Naive thymus-derived CD4-positive, alpha-beta T cell (primary cell): ENCODE measurements at places on chromosomes 12 and 14.

GRCh38 chr12:31263661-31264060 is 62.3 kb downstream of the SINHCAF start:
- no peak for DNase-seq
- no peaks in the 10 kb centered on the region for H3K4me1 ChIP-seq
- H3K4me3 ChIP-seq, result no peak overlapping the region

GRCh38 chr12:101877806-101878242 is 444 bp downstream of the DRAM1 start:
- H3K27ac ChIP-seq, result peak overlapping the region; percentile 78
- DNase-seq, result no peak
- H3K36me3 ChIP-seq, result peaks cover 5% of the 10 kb centered on the region
- peak overlapping the region; percentile 56 for H3K4me3 ChIP-seq
- H3K4me1 ChIP-seq, result peaks cover 6% of the 10 kb centered on the region

DNA sequence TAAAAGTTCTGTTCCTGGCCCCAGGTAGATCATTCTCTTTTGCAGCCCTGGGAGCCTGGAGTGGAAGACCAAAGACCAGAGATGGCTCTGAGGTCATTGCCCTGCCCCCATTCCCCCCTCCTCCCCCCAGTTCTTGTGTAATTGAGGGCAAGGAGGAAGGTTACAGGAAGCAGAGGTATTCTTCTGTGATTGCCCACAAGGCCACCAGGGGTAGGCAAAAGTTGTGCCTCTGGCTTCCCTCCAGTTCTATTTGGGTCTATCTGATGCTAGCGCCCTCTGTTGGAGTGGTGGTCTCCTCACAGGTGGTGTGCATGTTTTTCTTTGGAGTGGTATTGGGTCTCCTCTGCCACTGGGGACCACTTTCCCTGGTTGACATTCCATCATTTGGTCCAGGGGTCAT is 41.2 kb upstream of the CRY1 start:
- peak; percentile 49 for DNase-seq
- H3K36me3 ChIP-seq, result no peaks in the 10 kb centered on the region
- no peaks in the 10 kb centered on the region for H3K27me3 ChIP-seq
- H3K4me1 ChIP-seq, result no peaks in the 10 kb centered on the region
- H3K27ac ChIP-seq, result no peak overlapping the region

DNA sequence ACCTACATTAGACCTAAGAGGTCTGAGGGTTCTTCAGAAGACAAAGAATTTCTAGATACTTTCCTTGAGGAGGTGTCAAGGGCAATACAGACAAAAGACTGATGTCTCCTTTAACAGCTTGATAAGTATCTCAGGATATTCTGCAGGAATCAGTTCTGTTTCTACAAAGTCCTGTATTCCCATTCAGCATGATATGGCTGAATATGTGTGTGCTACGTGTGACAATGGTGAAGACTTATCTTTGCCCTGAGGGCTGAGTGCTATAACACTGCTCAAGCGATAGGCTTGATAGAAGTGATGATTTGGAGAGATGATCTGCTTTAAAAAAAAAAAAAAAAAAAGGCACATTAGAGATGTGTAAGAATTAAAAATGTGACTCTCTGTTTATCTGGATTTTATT is 429.7 kb downstream of the EGLN3 start:
- no peak overlapping the region for H3K4me3 ChIP-seq
- no peaks in the 10 kb centered on the region for H3K27me3 ChIP-seq
- no peak overlapping the region for H3K27ac ChIP-seq
- H3K36me3 ChIP-seq, result no peaks in the 10 kb centered on the region
- no peak for DNase-seq

- H3K27ac ChIP-seq, result no peak overlapping the region
- no peak for DNase-seq
- no peaks in the 10 kb centered on the region for H3K36me3 ChIP-seq
- H3K27me3 ChIP-seq, result no peaks in the 10 kb centered on the region
- H3K4me3 ChIP-seq, result no peak overlapping the region
These were observed 5.4 kb downstream of the JAG2 start for GRCh38 chr14:105163040-105163742.

DNA sequence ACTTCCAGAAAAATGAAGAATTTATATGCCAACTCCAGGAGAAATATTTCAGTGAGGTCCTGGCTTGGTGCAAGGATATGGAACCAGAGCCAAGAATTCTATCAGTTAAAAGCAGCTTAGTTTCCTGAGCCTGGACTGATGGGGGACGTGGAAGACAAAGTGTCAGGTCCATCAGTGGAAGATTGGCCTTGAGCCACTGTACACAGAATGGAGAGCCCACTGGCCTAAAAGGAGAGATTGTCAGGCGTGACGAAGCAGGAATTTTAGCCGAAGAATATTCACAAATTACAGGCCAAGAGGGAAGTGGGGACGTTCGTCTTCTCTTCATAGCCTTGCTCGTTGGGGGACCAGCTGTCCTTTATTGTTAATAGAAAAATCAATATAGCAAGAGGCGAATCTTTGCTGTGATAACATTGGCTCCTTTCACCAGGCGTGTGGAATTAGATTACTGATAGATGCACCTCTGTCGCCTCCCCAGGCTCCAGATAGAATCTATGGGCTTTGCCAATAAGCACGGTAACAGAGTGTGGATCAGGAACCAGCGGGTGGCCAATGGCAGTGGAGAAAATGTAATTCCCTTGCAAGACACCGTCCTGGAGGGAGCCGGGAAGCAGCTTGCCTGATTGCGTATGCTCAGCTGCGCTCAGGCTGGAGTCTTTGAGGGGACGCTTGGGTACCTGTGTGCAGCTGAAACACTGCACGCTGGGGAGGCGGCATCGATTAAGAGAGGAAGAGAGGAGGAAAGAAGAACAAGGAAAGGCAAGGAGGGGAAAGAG is 56.4 kb downstream of the TMEM132C start:
- H3K4me3 ChIP-seq, result no peak overlapping the region
- DNase-seq, result no peak
- no peaks in the 10 kb centered on the region for H3K36me3 ChIP-seq
- no peak overlapping the region for H3K27ac ChIP-seq
- H3K27me3 ChIP-seq, result no peaks in the 10 kb centered on the region
- H3K4me1 ChIP-seq, result no peaks in the 10 kb centered on the region

DNA sequence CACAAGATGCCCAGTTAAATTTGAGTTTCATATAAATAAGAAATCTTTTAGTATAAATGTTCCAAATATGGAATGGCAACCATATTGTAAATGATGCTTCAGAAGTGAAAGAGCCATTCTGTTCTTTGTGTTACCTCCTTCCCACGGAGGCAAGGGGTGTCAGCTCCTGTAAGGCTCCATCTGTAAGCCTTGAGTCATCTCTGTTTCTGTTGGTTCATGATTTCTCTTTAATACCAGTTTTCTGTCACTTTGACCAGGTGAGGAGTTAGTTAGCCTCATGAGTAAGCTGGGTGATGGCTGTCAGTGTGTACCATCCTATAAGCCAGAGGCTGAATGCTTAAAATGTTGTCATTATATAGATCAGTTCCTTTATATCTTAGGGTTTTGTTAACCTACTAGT is 61.9 kb downstream of the TMEM30B start:
- H3K27me3 ChIP-seq, result no peaks in the 10 kb centered on the region
- no peaks in the 10 kb centered on the region for H3K4me1 ChIP-seq
- no peaks in the 10 kb centered on the region for H3K36me3 ChIP-seq
- H3K4me3 ChIP-seq, result no peak overlapping the region
- no peak overlapping the region for H3K27ac ChIP-seq

DNA sequence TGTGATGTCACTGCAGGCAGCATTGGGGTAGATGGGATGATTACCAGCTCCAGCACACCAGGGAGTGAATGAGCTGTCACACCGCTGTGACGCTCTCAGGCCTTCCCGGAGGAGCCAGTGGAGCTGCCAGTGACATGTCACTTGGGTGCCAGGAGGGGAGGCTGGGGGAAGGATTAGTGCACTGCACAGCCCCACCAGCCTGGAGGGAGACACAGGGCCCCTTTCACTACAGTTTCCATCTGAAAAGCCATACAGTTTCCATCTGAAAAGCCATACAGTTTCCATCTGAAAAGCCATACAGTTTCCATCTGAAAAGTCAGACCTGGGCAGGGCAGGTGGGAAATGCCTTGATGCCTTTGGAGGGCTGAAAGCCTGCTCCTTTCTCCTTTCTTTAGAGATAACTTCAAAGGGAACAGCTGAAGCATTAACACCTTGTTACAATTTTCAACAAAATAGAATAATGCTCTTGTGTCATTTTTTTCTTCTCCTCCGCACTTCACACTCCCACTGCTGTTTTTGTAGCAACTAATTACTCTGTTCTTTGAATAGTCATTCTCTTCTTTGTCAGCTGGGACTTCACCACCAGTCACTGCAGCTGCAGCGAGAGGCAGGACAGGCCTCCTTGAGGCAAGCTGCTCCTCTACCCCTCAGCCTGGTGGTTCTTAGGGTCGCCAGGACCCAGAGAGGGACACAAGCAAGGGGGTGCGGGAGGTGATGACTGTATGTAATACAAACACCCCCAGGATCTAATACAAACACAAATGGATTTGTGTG is 256.9 kb upstream of the RGS6 start:
- no peak overlapping the region for H3K4me3 ChIP-seq
- H3K27me3 ChIP-seq, result no peaks in the 10 kb centered on the region
- no peak for DNase-seq
- H3K27ac ChIP-seq, result no peak overlapping the region

- H3K27me3 ChIP-seq, result no peaks in the 10 kb centered on the region
- DNase-seq, result no peak
- no peaks in the 10 kb centered on the region for H3K4me1 ChIP-seq
- H3K27ac ChIP-seq, result no peak overlapping the region
These were observed 115.0 kb upstream of the NPAS3 start for GRCh38 chr14:32823706-32824105.

DNA sequence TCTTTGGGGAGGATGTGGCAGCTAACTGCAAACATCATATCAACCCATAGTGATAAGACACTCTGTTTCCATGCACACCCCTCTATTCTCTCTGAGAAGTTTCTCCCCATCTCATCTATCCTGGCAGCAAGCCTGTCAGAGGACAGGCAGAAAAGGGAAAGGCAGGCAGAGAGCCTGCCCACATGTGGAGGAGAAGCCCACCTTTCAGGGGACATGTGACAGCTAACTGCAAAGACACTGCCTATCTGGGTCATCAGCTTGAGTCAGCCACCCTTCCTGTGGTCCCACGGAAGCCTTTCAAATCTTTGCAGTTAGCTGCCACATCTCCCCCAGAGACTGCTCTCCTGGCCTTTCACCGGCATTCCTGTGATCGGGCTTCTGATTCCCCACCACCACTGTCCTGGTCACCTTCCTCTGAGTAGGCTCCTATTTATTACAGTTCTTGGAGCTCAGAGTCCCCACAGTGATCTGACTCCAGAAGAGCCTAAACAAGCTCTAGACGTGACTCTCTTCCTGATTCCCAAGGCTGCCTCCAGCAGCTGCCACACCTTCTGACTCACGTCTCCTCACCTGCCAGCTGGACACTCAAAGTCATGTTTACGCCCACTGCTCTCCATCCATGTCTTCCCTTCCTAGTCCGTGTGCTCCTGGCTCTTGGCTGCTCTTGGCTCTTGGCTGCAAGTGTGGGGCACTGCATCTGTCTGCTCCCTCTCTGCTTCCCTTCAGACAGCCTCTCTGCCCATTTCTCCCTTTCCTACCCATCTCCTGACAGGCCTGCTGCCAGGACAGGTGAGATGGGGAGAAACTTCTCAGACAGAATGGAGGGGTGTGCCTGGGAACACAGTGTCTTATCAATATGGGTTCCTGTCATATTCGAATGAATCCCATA is 7.5 kb upstream of the KRT1 start:
- DNase-seq, result no peak
- H3K4me3 ChIP-seq, result no peak overlapping the region
- H3K4me1 ChIP-seq, result peaks cover 5% of the 10 kb centered on the region
- no peaks in the 10 kb centered on the region for H3K36me3 ChIP-seq
- no peaks in the 10 kb centered on the region for H3K27me3 ChIP-seq

GRCh38 chr12:95473231-95473883 is 595 bp upstream of the METAP2 start:
- no peaks in the 10 kb centered on the region for H3K27me3 ChIP-seq
- peaks cover 34% of the 10 kb centered on the region for H3K4me1 ChIP-seq
- H3K36me3 ChIP-seq, result peaks cover 25% of the 10 kb centered on the region
- H3K27ac ChIP-seq, result peak overlapping the region; percentile 92

GRCh38 chr12:16568873-16569272 is 37.1 kb downstream of the LMO3 start:
- no peaks in the 10 kb centered on the region for H3K36me3 ChIP-seq
- no peaks in the 10 kb centered on the region for H3K4me1 ChIP-seq
- DNase-seq, result no peak
- no peak overlapping the region for H3K27ac ChIP-seq
- no peak overlapping the region for H3K4me3 ChIP-seq
- H3K27me3 ChIP-seq, result no peaks in the 10 kb centered on the region

DNA sequence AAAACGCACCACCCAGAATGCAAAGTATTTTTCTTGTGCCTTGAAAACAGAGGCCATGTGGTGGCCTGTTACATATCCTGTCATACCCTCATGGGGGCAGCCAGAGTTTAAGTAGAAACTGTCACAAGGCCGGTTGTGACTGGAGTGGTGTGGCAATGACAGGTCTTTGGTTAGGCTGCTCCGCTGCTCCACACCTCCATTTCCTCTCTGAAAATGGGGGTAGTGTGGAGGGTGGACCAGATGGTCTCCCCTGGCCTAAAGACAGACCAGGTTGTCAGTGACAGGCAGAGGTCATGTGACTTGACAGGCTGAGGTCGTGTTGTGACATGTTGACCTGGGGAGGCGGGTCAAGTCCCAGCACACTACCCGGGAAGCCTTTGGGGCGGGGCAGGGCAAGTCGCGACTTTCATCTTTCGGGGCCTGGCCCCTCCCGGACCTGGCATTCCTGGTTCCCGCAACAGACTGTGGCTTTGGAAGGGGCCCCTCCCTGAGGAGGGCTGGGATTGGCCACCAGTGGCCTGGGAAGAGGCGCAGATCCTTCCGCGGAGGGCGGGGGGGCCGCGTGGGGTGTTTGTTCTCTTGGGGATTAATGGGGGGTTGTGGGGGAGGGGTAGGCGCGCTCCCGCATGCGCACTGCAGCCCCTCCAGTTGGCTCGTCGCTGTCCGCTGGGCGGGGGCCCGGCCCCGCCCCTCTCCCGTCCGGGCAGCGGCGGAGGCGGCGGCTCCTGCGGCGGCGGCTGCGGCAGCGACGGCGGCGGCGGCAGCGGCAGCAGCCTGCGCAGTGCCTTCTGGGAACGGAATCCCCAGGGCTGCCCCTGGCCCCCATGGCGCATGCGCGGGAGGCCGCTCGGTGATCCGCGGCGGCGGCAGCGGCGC is at the start of gene MBD6:
MBD6 (plus strand) TSS at position 814 of the 876 bp plus-strand sequence. CDS start 1,480 bp downstream, outside the sequence.
- DNase-seq, result peak; percentile 93
- peak within 1 kb of the TSS; percentile 68 for H3K4me3 ChIP-seq
- peaks cover 41% of the 10 kb centered on the region for H3K4me1 ChIP-seq
- H3K27ac ChIP-seq, result peak within 1 kb of the TSS; percentile 91
- H3K27me3 ChIP-seq, result no peaks in the 10 kb centered on the region
- H3K36me3 ChIP-seq, result peaks cover 38% of the 10 kb centered on the region
